ENCODE measurements at places on chromosomes 11 and 22.

DNA sequence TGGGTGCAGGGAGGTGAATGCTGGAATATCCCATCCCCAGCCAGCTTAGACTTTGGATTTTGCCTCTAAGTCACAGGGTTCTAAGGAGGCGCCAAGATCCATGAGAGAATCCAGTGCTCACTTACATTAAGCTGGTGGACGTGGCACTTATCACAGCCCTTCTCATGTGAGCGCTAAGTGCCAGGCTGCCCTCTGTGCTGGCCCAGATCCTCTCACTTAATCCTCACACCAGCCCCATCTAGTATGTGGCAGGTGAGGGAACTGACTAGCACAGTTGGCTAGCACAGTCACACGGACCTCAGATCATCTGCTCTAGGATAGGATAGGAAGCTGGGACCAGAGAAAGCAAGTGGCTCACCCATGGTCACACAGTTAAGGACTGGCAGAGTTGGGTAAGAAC is 3.6 kb downstream of the HMOX1 start:
- DNase-seq, result no peak

DNA sequence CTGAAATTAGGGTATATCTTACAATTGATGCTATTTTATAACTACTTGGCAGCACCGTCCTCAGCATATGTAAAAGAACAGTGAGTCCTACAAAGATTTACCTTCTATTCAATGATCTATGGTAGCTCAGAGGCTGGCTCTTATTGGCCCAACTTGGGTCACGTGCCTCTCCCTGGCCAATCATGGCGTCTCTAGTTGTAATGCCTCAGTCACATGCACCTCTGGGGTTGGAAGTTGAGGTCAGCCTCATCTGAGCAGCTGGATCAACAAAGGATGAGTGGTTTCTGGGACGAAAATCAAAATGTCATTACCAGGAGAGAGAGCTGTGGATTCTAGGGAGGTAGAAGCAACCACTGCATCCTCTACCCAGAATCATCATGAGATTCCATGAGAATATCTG is 22.9 kb upstream of the ASPHD2 start:
- no peak for DNase-seq

- DNase-seq, result no peak
Measured at GRCh38 chr22:16989915-16990314, 18.1 kb downstream of the GAB4 start.

- no peak for DNase-seq
Measured at GRCh38 chr11:101456812-101457211, 127.0 kb downstream of the TRPC6 start.

DNA sequence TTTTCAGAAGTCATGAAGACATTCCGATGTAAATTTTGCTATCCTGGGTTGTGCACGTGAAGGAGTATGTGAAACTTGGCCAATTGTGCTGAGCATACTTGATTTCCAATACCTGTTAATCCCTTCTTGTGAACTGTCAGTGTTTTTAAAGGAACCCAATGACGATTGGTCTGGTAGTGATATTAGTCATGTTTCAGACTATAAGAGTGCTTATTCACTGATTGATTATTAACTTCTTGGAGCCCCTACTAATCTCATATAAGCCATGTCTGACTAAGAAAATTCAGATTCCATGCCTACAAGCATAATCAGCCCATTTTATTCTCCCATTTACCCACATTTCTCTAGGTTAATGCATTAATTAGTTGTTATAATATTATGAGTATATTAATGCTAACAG is 330.8 kb upstream of the MTNR1B start:
- DNase-seq, result no peak

GRCh38 chr11:118114266-118114665 is 27.5 kb upstream of the SMIM35 start:
- DNase-seq, result no peak

GRCh38 chr22:42142771-42143461 is 12.3 kb upstream of the CYP2D6 start:
- DNase-seq, result no peak

Data from fibroblast of skin of left quadriceps (primary cell).